Stimulated activated CD4-positive, alpha-beta T cell treated with anti-CD3 and anti-CD28 coated beads, Interleukin-1b, Interleukin-23, amount 100 ng/mL, for 4 hours (primary cell): ENCODE measurements at places on chromosomes 11 and 22.

DNA sequence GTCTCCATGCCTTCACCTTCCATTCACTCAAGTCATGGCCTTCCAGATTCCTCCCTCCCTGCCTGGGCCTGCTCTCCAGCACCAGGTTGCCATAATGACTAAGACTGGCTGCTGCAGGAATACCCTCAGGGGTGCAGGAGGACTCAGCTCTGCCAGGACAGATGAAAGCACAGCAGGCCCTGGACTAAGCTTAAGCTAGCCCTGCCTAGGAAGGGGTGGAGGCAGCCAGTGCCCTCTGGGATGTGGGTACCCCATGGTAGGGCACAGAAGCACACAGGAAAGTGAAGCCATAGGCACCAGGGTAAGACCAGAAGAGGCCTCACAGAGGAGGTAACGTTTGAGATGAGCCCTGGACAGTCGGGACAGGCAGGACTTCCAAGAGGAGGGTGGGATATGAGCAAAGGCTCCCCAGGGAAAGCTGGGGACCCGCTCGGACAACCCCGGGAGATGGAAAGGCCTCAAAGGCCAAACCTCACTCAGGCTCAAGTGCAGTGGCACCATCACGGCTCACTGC is 3.0 kb upstream of the RIN1 start:
- no peak for DNase-seq

DNA sequence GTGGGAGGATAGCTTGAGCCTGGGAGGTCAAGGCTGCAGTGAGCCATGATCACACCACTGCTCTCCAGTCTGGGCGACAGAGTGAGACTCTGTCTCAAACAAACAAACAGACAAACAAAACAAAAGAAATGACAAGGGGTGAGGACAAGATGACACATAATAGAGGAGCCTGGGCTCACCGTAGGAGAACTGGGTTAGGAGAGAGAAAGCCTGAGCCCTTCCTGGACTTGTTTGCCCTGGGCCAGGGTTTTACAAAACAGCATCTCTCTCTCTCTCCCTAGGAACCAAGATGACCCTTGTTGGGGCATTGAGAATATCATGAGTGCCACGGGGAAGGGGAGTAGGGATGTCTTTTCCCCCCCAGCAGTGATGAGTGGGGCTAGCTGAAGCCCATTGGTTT is 15.7 kb downstream of the ROBO3 start:
- DNase-seq, result no peak

GRCh38 chr11:107307991-107308390 is 149.6 kb downstream of the CWF19L2 start:
- no peak for DNase-seq

- DNase-seq, result no peak
Observed at GRCh38 chr22:22836635-22837034, 51.0 kb upstream of the IGLL5 start.

GRCh38 chr11:14471127-14471526 is 28.5 kb downstream of the COPB1 start:
- DNase-seq, result no peak

GRCh38 chr22:36281781-36282327 is 28.9 kb downstream of the APOL1 start:
- DNase-seq, result no peak

GRCh38 chr11:69912911-69913451 is 93.8 kb upstream of the FGF3 start:
- DNase-seq, result no peak

DNA sequence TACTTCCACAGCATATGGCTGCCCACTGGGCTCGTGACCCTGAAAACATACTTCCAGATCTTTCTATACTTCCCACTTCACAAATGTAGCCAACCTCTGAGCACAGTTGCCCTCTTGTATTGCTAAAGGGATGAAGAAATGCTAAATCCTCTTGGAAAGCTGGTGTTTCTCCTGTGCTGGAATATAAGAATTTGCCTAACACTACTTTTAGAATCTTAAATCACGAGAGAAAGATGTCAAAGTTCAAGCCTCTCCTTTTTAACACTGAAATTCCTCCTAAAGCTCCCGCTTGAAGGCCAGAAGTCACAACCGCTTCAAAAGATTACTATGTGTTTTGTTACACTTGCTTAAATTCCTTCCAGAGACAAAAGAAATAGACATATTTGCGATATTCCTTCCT is 21.9 kb downstream of the MAML2 start:
- DNase-seq, result no peak
